ENCODE measurements at places on chromosomes 3 and 15.

DNA sequence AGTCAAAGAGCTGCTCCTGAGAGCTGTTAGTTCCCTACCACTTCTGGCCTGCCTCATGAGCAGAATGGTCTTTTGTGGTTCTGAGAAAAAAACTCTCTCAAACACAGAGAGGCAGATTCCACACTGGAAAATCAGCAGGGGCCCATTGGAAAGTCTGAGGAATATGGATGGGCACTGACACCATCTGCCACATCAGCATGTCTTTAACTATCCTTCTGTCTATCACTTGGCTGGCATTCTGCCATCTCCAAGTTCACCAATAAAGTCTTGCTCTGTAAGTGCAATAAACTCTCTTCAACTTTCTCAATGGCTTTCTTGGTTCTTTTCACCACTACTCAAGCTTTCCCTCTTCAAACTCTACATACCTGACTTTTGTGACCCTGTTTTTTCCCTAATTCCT lies 101.3 kb upstream of the GALNT15 start:
- no peak for DNase-seq

- no peak for DNase-seq
These were observed 52.7 kb downstream of the SACM1L start for GRCh38 chr3:45741742-45742460.

DNA sequence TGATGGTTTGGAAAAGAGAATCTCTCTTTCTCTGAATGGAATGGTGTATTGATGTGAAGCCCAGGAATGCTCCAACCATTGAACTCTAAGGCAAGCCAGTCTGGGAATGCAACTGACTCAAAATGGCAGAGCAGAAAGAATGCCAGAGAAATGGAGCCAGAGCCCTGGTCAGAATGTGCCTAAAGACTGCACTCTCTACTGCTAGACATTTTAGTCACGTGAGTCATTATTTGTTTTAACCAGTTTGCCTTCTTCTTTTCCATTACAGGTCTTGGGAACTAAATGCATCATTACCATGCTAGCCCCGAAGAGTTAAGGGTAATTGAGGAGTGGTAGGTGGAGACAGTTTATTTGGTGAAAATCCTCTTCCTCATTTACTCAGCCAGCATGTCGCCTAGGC lies 67.3 kb upstream of the TRIM42 start:
- DNase-seq: no peak

DNA sequence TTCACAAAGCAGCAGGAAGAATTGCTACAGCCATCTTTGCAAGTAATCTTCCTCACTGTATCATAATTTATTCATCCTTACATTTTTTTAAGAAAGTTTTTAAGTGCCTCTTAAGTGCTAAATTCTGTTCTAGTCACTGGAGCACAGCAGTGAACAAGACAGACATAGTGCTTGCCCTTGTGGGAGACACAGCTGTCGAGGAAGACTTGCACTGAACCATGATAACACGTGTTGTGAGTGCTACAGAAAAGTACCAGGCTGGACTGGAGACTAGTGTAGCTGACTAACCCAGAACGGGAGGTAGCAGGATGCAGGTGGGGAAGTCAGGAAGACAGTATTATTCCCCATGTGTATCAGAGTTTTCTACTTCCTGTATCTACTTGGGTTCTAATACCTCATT lies 300.6 kb downstream of the TBL1XR1 start:
- no peak for DNase-seq

DNA sequence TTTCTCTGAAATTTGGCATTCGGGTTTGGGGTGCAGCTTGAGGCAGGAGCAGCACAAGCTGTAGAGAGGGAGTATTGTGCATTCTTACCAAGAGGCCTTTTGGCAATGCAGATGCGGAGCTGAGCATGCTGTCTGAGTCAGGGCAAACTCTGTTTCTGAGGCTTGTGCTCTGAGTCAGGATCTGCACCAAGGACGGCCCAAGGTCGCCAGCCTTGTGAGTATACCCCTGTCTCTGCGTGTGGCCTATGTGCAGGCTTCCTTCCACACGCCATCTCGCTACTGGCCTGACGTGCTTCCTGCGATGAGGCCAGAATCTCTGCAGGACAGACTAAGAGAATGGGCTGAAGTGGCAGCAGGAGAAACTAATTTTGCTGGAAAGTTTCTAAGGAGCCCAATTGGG lies 83.8 kb upstream of the ROPN1 start:
- DNase-seq: no peak

GRCh38 chr3:134542287-134542958 lies 56.6 kb downstream of the CEP63 start:
- DNase-seq: no peak

GRCh38 chr3:133997871-133998635 lies 31.7 kb downstream of the SLCO2A1 start:
- no peak for DNase-seq

GRCh38 chr3:185717627-185718402 lies 107.0 kb downstream of the IGF2BP2 start:
- no peak for DNase-seq

Data from effector CD4-positive, alpha-beta T cell (primary cell).